IMR-90 (cell line): ENCODE measurements at places on chromosomes 3 and 15. TPM values are rescaled to one million over a fixed set of nuclear protein-coding genes. Genes with fewer than 3 reads are reported as not detected.

Gene MED12L
- 0.18 and 0.28 TPM in 2 replicates for total RNA-seq

Gene HOMER2
- total RNA-seq, result 0.54 and 0.56 TPM in 2 replicates

DNA sequence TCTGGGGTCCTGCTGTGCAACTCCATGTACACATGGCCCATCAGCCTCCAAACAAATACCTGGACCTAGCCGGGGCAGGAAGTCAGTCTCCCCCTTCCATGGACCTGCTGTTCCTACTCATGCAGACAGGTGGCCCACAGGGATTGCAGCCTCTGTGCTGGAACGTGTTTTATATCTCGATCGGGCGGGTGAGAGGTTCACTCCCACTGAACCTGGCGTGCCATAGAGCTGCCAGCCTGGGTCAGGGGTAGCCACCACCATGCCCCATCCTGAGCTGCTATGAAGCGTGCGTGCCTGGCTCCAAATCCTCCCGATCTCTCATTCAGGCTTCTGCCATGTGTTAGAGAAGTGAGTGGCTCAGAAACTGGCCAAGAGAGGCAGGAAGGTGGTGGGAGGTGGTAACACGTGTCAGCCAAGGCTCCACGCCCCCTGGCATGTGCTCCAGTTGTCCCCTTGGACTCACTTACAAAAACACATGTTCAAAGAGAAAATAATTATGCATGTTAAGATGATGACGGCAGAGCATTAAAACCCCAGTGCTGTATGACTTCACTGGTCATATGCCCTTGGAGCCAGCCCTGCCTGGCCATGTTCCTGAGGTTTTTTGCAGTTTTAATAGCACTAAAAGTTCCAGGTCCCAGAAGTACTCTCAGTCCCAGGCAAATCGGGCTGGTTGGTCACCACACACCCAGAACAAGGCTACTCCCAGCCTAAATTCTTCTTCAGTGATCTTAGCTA is 30.6 kb downstream of the CTSH start:
- no peak for DNase-seq

- peak; percentile 91 for DNase-seq
Observed at GRCh38 chr15:82543160-82543559, 2.9 kb upstream of the RPS17 start.

DNA sequence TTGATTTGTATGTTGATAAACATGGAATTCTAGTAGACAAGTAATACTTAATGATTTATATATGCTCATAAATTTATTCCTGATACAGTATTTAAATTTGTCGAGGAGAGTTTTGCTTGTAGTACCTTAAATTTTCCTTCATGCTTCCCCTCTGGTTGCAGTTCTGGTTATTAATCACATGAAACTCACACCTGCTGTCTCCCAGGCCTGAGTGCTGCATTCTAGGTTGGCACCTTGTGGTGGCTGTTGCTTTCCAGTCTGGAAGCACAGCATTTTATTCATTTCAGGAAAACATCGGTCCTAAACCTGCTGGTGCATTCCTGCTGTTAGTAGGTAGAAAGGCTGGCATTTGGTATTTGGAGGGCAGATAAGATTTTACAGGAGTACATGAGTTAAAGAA is 44.9 kb downstream of the ATP1B3 start:
- DNase-seq, result no peak

- DNase-seq, result no peak
Observed at GRCh38 chr3:27141668-27142067, 227.5 kb downstream of the NEK10 start.

DNA sequence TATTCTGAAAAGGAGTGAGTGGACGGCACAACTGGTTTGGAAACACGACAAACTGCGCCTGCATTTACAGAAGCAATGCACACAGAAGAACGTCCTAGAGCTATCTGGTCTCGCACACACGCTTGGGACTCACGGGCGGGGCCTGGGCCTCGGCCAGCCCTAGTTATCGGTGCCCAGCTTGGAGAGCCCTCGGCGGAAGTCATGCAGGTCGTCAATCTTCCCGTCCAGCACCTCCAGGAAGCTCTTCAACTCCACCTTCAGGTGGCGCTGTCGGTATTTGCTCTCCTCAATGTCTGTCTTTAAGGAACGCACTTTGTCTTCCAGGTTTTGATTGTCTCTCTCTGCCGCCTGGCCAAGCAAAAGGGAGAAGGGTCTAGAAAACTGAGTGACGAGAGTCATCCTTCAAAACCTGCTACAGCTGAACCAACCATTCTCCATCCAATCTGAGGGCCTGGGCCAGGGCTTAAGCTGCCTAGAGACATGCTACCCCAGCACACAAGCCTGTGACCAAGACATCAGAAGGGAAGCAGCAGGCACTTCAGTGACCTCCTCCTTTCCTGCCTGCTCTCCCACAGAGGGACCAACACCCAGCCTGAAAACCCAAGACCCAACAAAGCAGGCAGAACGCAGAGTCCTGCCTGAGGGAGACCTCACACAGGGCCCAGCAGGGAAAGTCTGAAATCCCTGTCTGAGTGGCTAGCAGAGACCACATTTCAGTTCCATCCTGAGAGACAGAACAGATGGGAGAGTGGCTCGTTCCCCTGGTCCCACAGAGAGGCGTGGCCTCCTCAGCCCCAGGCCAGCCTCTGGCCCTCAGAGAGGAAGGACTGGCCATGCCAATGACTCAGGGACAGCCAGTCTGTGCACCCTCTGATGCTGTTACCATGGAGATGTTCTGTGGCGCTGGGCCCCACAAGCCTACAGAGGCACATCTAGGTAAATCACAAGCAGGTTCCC is 40.4 kb downstream of the WHAMM start:
- DNase-seq, result peak; percentile 74

DNA sequence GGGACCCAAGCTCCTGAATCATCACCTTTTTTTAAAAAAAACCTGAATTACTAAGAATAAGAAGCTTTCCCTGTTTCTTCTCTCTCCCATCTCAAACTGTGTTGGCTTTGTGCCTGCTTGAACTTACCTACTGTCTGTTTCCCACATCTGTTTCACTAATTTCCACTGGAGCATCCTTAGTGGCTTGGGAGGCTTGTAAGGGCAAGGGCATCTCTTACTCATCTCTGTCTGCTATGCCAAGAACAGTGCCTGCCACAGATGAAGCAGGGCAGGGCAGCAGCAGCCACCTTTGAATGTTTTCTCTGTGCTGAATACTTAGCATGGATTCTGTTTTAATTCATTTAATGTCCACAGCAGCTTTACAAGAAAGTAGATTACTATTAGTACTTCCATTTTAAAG is 42.3 kb downstream of the SNRK start:
- DNase-seq, result no peak

DNA sequence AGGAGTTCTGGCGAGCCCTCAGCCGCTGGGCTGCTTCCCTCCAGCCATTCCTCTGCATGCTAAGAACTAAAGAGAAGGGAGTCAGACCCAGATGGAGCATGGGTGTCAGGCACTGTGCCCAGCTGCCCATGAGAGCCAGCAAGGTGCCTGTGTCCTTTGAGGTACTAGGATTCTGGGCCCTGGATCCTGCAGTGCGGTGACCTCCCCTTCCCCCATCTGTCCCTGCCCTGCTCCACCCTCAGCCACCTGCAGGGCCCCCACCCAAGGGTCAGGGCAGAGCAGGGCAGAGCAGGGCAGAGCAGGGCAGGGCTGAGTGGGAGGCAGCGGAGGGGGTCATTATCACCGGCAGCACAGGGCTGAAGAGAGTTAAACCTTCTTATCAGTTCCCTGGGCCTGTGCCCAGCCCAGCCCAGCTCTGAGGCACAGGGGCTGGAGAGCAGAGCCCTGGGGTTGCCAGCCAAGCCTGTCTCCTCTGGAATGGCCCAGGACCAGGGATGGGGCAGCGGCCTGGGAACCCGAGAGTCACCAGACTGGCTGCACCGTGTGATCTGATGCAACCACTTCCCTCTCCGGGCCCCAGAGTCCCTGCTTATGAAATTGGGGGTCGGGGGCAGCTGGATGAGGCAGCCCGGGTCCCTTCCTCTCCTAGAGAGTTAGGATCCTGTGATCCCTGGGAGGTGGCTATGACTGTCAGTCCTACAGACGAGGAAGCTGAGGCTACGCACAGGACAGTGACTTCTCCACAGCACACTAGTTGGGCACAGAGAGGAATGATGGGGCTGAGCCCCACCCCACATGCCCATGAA is 17.3 kb downstream of the ZDHHC19 start:
- no peak for DNase-seq

GRCh38 chr3:37024092-37024491 is 30.8 kb downstream of the MLH1 start:
- DNase-seq, result peak; percentile 30

DNA sequence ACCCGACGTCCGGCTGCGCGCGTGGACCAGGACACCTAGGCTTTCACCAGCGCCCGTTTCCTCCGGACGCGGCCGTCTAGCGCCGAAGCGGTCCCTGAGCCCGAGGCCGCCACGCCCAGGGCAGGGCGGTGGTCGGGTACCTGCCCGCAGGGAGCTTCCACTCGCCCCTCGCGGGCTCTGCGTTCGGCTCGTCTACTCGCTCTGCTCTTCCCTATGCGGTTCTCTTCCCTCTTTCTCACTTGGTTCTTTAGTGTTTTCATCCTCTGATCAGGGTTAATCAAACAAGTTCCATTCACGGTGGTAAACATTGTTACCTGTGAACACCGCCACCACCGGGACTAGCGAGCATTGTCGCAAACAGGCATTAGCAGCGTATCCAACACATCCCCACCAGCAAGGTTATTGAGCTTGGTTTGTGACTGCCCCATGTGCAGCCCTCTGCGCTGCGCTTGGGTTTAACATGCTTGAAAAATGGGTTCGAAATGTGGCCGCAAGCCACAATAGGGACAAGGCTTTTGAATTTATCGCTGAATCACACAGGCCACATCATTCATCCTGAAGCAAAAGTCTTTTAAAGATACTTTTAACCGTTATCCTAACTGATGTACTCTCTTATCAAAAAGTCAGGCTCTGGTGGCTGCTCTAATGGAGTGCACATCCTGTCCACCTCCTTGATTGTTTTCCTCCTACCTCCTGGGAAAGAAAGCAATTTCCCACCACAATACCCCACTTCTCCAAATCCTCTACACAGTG is 843 bp upstream of the CD47 start:
- DNase-seq, result no peak

DNA sequence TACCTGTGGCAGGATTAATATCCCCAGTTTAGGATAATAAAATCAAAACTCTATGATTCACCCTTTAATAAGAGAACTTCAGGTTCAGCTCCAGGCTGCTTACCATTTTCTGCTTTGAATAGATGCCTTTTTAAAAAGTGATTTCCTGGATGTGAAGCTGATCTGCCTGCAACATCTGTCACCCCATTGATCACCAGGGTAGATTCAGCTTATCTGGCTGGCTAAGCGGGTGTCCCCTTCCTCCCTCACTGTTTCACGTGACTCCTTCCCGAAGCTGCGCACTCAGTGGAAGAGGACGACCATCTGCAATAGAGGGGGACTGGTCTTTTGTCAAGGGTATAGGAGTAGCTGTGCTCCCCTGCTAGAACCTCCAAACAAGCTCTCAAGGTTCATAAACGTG is 128.1 kb downstream of the IL1RAP start:
- DNase-seq, result no peak
